ENCODE measurements at places on chromosomes 6 and 20.
A peak's percentile ranks its signal among the peaks of the same experiment; 100 is the strongest.

DNA sequence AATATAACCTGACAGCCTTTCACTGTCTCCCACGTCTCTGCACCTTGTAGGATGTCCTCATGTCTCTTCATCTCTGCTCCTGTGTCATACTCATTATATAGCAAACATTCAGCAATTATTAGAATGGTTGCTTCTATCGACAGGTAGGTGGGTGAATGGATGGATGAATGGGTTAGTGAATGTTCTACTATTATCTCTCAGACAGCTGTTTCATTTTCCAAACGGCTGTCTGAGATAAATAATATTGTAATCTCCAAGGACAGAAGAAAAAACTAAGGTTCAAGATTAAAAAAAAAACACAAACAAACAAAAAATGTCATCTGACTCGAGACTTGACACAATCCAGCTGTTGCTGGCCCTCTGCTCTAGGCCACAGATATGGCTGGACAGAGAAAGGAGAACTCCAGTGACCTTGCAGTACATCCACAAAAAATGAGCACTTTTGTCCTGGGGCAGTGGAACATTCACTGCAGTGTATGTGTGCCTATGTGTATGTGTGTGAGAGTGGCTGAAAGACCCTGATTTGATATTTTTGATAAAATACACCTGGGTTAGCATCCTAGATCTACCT, 2.1 kb downstream of the HNF4A start:
- no peak for DNase-seq

DNA sequence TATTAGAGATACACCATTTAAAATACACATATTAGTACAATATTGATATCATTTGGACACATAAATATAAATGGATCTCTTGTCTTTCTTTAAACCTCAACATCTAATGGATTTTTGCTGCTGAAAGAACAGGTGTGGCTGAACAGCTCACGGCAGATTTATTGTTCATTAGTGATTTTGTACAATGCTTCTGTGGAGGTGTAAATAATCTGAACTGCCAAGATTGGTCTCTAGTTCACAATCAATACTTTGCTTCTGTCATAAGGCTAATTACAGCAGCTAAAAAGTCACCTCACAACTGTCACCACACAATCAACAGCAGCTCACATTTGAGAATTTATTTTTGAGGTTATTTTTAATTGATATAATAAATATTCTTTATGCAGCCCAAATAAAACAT, 162.0 kb upstream of the SIM1 start:
- DNase-seq, result no peak

GRCh38 chr6:118714756-118715155, 63.4 kb upstream of the CEP85L start:
- no peak for DNase-seq

- DNase-seq, result no peak
Observed at GRCh38 chr6:93235775-93236174, 183.6 kb downstream of the EPHA7 start.

- no peak for DNase-seq
Observed at GRCh38 chr20:44988631-44989171, 22.4 kb downstream of the STK4 start.

GRCh38 chr6:63114610-63115211, 96.6 kb upstream of the FKBP1C start:
- DNase-seq, result no peak

DNA sequence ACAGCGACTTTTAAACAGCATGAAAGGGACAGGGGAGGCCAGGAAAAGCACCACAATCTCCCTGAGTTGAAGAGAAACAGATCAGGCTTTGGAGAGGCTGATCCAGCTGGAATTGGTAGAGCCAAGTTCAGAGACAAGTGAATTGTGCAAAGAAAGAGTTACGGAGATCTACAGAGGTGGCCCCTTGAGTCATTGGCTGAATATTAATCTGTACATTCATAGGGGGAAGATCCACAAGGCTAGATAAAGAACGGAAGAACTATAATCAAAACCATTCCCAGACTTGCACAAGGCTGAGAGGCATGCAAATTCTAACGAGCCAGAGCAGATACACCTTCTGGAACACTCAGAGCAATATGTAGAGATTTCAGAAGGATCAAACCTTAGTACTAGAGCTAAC, 14.2 kb upstream of the FOXQ1 start:
- DNase-seq, result no peak

GRCh38 chr6:3009930-3010329, 10.2 kb downstream of the NQO2 start:
- no peak for DNase-seq

GRCh38 chr20:1994627-1995026, 769 bp upstream of the PDYN start:
- peak; percentile 4 for DNase-seq

DNA sequence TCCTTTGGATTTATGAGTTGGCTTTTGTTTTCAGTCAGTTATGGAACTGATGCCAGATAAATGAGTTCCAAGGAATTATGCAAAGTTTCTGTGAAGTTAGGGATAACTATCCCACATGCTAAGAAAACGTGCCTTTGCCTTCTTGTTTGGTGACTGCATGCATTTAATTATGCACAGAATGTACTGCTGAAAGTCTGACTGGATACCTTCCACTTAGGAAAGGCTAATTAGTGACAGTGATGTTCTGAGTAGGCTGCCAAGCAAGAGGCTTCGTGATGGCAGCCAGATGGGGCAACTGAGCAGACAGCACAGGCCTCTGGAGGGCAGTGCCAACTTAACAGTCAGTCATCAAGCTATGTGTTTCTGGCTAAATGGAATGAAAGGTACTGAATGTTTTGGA, 289.9 kb downstream of the CD109 start:
- no peak for DNase-seq

- DNase-seq, result peak; percentile 68
Observed at GRCh38 chr6:53728570-53729194, 63.1 kb upstream of the KLHL31 start.

DNA sequence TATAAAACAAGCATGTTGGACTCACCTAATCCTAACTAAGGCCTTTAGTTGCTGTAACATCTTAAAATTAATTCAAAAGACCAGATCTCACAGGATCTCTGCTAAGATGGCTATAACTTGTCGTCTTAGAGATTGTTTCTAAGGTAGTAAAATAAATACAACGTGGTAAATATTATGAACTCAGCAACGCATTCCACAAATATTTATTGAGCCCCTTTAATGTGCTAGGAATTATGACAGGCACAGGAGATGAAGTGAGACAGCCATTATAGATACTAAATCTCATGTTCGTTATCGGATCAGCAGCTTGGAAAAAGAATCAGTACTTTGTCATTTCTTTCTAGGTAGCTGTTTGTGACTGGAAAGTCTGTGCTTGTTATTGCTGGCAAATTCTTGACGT, 20.9 kb upstream of the MCM3 start:
- DNase-seq, result no peak

DNA sequence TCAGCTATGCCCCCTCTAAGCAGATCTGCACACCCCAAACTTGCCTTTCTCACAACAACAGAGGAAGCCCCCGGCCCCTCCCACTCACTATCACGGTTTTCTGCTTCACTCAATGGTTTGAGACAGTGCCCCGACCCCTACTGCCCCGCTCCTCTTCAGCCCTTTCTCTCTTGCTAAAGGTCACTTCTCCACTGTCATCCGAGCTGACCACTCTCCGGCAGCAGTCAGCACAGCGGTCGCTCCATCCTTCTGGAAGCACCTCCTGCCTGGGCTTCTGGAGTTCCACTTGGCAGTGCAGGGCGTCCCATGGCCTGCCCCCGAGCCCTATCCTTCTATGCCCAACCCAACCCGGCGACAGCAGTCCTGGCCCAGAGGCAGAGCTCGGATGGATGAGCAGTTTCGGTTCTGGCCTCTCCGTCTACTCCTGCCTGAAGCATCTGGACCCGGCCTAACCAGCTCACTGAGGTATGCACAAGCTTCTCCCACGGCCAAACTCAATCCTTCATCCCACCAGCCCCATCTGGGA, 4.1 kb downstream of the CTSZ start:
- no peak for DNase-seq

GRCh38 chr6:105753620-105754211, 332.4 kb upstream of the PRDM1 start:
- DNase-seq, result peak; percentile 14

All from anterior cingulate cortex (tissue), 58 donors.